Heart right ventricle (tissue), 16 donors: ENCODE measurements at places on chromosomes 7 and 10.
A peak's percentile ranks its signal among the peaks of the same experiment; 100 is the strongest.

GRCh38 chr7:36565792-36566356, 158.4 kb downstream of the AOAH start:
- no peak for DNase-seq

- no peak for DNase-seq
These were observed 41.6 kb upstream of the FAM20C start for GRCh38 chr7:150811-151221.

- DNase-seq, result no peak
These were observed 138.7 kb downstream of the PTPN20 start for GRCh38 chr10:47049906-47050305.

- DNase-seq, result no peak
These were observed 1094.1 kb downstream of the DNAJB9 start for GRCh38 chr7:109663806-109664205.

DNA sequence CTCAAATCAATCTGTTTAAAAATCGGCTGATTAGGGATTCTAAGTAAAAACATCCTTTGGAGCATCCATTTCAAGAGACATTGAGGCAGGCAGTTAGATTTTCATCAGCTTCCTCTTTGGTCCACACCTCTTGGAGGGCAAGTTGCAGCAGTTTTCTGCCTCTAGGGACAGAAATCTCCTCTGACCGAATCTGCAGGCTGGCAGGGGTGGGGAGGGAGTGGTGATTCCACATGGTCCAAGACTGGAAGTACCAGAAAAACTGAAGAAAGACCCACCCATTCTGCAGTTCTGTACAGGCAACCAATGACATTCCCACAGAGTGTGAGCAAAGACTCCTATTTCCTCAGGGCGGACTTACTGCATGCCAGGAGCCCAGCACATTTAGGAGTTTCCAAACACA, 29.0 kb downstream of the FGFBP3 start:
- DNase-seq, result no peak

- DNase-seq, result peak; percentile 69
These were observed 24.3 kb downstream of the FAM20C start for GRCh38 chr7:216360-217300.

GRCh38 chr7:131431289-131431688, 103.6 kb downstream of the MKLN1 start:
- DNase-seq, result no peak

DNA sequence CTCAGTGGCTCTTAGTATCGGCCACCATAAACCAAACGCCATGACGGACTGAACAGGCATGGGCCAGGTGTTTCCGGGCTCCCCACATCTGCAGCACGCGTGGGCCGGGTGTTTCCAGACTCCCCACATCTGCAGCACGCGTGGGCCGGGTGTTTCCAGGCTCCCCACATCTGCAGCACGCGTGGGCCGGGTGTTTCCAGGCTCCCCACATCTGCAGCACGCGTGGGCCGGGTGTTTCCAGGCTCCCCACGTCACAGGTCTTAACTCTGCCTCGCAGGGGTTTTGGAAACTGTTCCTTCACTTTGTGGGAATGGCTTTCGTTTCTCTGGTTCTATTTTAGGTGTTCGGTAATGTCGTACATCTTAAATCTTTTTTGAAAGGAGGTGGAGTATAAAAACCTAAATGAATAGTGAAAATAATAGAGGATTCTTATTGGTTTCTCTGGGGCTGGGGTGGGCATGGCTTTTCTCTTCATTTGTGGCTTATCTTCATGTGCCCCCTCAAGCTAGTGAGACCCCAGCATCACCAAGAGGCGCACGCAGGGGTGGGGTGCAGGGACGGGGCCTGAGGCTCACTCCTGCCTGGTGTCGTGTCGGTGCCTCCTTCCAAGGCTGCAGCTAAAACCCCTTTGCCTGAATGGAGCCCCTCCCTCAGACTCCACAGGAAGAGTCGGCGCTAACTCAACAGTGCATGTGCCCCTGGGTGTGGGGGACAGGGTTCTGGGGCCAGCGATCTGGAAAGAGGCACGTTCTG, 126.3 kb downstream of the WDR37 start:
- DNase-seq, result no peak

GRCh38 chr7:29563590-29564495, at the start of gene PRR15:
PRR15 (plus strand) TSS chr7:29563835; CDS start chr7:29566330, 2,495 bp downstream.
- peak; percentile 17 for DNase-seq

- DNase-seq, result no peak
These were observed 8.1 kb downstream of the PGAM1 start for GRCh38 chr10:97434055-97434454.

DNA sequence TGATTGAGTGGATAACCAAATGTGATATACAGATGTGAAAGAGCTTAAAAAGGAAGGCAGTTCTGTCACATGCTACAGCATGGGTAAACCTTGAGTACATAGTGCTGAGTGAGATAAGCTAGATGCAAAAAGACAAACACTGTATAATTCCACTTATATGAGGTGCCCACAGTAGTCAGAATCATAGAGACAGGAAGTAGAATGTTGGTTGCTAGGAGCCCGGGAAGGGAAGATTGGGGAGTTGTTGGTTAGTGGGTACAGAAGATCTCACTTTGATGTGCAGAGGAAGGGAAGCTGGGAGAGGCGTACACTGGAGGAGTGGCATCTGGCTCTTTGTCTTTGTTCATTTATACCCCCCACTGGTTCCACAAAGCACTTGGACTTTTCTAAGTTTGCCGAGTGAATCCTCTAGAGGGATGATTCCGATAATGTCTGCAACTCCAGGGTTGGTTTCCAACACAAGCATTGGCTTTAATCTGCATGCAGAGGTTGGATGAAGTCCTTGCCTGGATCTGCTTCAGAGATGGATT, 39.5 kb downstream of the TSPAN14 start:
- DNase-seq, result no peak

DNA sequence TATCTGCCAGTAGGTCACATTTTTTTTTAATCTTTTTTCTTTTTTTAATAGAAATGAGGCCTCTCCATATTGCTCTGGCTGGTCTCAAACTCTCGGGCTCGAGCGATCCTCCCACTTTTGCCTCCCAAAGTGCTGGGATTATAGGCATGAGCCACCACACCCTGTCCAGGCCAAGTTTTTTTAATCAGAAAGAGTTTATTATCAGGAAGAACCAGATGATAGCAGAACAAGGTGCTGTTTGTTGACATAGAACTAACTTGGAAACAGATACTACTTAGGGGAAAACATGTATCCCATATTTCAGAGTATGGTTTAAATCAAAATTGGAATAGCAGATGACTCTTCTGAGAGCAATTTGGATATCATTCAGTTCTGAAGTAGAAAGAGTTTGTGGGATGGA, 118.6 kb downstream of the NRF1 start:
- DNase-seq, result no peak

DNA sequence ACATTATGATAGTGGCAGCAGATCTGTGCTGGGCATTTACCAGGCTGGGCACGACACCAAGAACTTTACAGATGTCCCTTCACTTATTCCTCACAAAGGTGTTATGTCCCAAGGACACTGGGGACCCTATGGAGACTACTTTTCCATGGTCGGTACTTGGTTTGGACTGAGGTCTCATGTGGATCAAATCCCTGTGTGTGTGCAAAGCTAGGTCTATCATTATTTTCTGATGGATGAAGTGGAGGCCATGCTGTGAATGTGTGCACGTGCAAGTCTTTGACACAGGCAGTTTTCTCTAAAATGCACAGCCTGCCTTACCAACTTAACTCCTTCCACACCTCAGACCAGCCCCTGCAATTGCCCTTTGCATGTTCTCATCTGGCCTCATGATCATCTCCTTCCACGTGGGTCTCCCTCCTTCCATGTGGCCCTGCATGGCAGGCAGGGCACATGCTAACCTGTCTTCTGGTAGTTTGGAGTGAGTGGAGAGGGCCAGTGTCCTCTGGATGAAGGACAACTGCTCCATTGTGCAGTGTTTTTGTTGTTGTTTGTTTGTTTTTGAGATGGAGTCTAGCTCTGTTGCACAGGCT, 16.0 kb upstream of the ZNF273 start:
- DNase-seq, result no peak

- DNase-seq, result no peak
These were observed 26.9 kb downstream of the ASAH2 start for GRCh38 chr10:50224330-50224952.

GRCh38 chr7:200704-201103, 8.3 kb downstream of the FAM20C start:
- DNase-seq, result no peak

DNA sequence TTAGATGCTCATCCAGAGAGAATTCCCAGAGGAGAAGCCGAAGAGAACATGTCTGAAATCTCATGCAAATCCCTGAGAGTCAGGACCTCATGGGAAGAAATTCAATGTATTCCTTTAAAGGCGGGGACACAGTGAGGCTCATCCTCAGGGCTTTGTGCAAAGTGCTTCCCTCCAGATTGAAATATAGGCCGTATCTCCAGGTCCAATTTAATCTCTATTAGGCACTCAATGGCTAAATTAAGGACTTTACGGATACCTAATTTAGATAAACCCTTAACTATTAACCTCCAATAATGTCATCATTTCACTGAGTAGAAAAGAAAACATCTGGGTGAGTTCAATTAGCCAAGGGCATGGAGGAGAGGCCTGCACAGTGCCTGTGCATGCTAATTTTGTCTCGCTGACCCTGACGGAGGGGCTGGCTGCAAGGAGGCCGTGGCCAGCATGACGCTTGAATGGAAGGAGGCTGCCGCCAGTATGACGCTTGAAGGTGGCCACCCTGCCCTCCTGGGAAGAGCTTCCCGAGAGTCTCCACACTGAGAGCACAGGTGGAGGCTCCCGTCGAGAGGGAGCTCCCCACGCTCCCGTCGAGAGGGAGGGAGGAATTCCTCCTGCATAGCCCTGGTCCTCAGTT, 287.6 kb downstream of the ADARB2 start:
- DNase-seq, result no peak

DNA sequence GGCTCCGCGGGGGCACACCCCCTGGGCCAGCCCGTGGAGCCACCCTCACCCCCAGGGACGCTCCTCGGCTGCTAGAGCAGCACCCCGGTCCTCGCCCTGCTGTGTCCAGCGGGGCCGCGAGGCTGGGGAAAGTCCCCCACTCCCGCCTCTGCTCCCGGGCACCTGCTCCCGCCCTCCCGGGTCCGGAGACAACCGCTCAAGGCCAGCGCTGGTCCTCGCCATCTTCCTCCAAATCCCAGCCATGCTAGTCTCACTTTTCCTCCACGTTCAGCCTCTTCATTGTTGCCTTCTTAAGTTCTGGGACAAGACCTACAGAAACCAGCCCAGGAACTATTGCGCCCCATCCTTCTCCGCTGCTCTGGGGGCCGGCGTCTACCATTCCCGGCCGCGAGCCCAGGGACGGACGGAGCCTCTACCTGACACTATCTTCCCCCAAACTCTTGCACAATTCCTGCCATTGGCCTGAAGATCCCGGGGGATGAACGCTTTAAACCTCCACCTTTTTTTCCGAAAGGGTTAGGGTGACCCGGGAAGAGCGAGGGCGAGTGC, 4.8 kb upstream of the KCP start:
- no peak for DNase-seq

DNA sequence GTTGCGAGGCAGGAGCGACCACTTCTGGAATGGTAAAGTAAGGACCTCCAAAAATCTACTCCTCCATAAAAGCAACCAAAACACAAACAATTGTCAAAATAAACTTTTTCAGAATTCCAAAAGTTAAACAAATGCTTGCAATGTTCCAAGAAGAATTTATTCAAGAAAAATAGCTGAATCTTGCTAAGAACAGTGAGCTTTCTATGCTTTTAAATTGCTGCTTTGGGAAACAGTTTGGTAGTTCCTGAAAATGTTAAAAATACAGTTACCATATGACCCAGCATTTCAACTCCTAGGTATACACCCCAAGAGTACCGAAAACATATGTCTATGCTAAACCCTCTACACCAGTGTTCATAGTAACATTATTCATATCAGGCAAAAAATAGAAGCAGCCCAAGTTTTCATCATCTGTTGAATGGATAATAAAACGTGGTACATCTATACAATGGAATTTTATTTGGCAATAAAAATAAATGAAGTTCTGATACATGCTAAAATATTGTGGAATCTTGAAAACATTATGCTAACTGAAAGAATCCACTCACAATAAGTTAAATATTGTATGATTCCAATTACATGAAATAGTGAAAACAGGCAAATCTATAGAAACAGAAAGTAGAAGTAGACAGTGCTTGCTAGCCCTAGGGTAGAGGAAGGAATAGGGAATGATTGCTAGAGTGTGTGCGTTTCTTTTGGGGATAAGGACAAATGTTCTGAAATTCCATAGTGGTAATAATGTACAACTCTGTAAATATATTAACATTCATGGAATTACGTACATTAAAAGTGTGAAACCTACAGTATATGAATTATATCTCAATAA, 57.0 kb downstream of the LRRN3 start:
- DNase-seq, result no peak
